HT-29 (cell line): ENCODE measurements at places on chromosomes 12 and 14. TPM values are rescaled to one million over a fixed set of nuclear protein-coding genes. Genes with fewer than 3 reads are reported as not detected.

Gene KRT8
- 5,686 and 5,723 TPM in 2 replicates for total RNA-seq

Gene HSP90B1
- 202 and 209 TPM in 2 replicates for total RNA-seq

Gene SMIM10L1
- 6.1 and 6.7 TPM in 2 replicates for total RNA-seq

Gene KRT73
- not detected in 2 replicates for total RNA-seq

Gene APAF1
- total RNA-seq, result 6.5 and 7.9 TPM in 2 replicates

Gene RPS6KA5
- 3.8 and 8.5 TPM in 2 replicates for total RNA-seq
